ENCODE measurements at places on chromosomes 5 and 9.

GRCh38 chr9:118457171-118458000 lies 753.2 kb downstream of the TLR4 start:
- DNase-seq: no peak

GRCh38 chr9:89576404-89576839 lies 28.4 kb upstream of the GADD45G start:
- no peak for DNase-seq

DNA sequence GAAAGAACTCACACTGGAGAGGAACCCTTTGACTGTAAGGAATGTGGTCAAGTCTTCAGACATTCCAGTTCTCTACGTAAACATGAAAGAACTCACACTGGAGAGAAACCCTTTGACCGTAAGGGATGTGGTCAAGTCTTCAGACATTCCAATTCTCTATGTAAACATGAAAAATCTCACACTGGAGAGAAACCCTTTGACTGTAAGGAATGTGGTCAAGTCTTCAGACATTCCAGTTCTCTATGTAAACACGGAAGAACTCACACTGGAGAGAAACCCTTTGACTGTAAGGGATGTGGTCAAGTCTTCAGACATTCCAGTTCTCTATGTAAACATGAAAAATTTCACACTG lies 32.6 kb downstream of the MAPK9 start:
- no peak for DNase-seq

DNA sequence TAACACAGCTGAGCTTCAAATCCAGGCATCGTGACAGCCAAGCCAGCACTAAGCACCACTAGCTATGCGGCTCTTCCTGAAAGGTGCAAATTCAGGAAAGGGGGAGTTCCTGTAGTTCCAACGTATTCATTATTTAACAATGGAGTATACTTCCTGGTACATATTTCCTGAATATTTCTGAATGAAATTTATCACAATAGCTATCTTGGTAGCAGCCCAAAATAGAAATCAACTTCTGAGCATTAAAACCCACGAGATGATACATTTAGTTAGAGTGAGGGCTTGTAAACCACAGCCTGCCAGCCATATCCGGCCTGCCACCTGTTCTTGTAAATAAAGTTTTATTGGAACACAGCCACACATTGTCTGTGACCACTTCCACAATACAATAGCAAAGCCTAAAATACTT lies 109.7 kb upstream of the RETREG1 start:
- DNase-seq: no peak

GRCh38 chr5:4196744-4197143 lies 601.1 kb downstream of the IRX1 start:
- DNase-seq: no peak

DNA sequence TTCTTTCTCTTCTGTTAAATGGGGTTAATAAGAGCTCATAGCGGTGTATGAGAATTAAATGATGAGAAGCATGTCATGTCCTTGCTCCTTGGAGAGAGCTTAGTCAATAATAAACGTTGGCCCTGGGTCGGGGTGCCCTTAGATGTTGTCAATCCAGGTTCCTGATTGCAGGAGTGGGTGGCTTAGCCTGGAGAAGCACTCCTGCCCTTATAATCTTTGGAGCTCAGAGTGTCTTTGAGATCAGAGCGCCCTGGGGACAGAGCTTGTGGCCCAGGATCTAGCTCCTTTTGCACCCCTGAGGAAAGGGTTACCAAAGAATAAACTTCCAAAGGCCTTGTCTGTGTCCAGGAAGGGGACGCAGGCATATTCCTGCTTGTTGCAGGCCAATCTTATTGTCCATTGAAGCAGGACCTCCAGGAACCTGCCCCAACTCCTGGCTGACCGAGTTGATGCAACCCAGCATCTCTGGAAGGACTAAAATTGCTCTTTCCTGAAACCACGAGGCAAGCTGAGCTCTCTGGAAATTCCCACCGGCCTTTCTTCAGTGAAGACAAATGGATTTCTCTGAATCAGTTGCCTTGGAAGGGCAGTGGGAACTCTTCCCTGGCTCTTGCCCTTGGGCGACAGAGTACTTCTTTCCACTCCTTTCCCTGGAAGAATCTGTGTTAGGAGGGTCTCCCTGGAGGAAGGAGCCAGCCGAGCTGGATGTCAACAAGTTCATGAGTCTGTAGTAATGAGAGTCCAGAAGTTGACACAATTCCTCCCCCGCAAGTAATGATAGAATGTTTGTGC lies 6.4 kb upstream of the AMBP start:
- no peak for DNase-seq

DNA sequence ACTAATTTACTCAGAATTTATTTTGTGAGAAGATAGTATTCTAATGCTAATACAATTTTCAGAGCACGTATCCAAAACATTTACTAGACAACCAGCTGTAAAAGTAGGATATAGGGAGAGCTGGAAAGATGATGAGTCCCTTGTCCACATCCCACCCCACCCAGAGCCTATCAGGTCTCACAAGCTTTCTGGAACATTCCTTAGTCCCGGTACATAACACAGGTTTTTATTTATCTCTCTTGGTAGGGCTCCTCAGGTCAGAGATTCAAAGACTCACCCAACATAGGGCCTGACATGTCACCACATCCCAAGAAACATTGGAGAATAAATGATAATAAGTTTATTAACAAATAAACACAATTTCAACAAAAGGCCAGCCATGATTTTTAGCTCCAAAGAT lies 13.8 kb upstream of the RAD23B start:
- DNase-seq: no peak

GRCh38 chr5:134821841-134822240 lies 23.9 kb upstream of the C5orf24 start:
- no peak for DNase-seq

DNA sequence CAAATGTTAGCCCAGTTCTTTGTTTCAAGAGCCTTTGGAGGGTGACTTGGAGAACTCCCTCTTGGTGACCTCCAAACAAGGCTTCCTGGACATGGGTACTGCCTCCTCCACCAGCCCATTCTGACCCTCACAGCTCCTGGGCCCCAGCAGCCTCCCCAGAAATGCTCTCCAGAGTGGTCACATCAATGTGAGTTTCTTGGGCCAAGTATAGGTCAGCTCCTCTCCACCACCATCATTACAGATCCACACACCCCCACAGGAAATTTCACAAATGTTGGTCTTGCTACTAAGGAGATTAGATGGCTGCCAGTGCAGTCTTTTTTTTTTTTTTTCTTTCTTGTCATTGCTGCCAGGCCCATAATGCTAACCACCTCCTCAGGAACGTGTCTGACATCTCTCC lies 410.7 kb downstream of the DTWD2 start:
- no peak for DNase-seq

- no peak for DNase-seq
Observed at GRCh38 chr5:170360709-170361108, 28.5 kb downstream of the KCNMB1 start.

GRCh38 chr5:12951846-12952245 lies 992.6 kb downstream of the DNAH5 start:
- no peak for DNase-seq

DNA sequence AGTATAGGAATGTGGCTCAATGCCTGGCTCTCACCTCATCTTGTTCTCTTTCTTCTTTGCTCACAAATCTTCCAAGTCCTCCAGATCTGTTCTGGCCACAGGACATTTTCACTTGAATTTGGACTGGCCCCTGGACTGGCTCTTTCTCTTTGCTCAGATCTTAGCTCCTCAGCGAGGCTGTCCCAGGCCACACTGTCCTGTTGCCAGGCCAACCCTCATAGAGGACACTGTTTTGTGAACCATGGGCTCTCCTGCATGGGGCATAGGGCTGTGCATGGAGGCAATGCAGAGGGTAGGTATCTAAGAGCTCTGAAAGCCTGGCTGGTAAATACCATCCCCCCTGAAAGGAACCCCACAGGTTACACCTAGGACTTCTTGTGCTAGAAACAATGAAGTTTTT lies 13.5 kb upstream of the SLC28A3 start:
- no peak for DNase-seq

GRCh38 chr5:34657988-34658387 lies 1.9 kb downstream of the RAI14 start:
- no peak for DNase-seq

- DNase-seq: no peak
Observed at GRCh38 chr5:89606939-89607534, 724.1 kb upstream of the MEF2C start.

- DNase-seq: no peak
Observed at GRCh38 chr5:103003872-103004271, 116.1 kb downstream of the GIN1 start.

DNA sequence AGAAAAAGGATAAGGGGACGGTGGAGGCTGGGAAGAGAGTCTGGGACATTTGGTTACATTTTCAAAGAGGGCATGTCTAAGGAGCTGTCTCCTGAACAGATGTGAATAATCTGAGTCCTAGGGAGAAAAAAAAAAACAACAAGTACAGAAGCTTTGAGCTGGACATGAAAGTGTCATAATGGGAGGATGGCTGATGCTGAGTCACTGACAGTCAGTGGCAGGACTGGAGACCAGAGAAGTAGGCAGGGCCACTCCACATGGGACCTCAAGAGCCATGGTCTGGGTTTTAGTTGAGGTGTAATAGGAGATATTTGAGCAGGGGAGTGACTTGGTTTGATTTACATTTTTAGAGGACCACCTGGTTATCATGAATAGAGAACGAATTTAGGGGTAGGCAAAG lies 70.6 kb downstream of the DPYSL3 start:
- DNase-seq: no peak

DNA sequence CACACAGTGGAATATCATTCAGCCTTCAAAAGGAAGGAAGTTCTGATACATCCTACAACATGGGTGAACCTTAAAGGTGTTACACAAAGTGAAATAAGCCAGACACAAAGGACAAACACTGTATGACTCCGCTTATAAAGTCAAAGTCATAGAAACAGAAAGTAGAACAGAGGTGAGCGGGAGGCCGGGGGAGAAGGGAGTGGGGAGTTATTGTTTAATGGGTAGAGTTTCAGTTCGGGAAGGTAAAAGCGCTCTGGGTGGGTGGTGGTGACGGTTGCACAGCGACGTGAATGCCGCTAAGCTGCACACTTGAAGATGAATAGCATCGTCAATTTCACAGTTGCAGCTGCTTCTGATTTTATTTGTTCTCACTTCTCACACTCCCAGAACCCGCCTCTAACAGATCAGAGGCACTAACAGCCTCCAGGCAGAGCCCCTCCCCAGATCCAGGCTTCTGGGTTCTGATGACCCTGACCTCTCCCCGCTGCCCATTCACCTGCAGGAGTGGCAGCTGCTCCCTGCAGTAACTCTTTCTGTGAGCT lies 34.1 kb downstream of the BNIP1 start:
- no peak for DNase-seq

- no peak for DNase-seq
Observed at GRCh38 chr9:32741706-32742105, 41.6 kb upstream of the TMEM215 start.

GRCh38 chr9:105206821-105207699 lies 37.4 kb upstream of the SLC44A1 start:
- no peak for DNase-seq

DNA sequence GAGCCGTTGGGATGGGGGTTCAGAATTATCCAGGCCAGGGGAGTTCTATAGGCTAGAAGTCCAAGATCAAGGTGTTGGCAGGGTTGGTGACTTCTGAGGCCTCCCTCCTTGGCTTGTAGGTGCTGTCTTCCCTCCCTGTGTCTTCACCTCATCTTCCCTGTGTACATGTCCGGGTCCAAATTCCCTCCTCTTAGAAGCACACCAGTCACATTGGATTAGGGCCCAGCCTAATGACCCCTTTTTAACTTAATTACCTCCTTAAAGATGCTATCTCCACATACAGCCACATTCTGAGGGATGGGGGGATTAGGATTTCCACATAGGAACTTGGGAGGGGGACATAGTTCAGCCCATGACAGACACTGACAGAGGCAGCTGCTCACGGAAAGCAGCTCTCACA lies 12.1 kb downstream of the LRSAM1 start:
- DNase-seq: no peak

GRCh38 chr5:109823597-109823996 lies 133.9 kb downstream of the MAN2A1 start:
- no peak for DNase-seq

- DNase-seq: no peak
Observed at GRCh38 chr9:92984976-92985375, 37.7 kb downstream of the FGD3 start.

DNA sequence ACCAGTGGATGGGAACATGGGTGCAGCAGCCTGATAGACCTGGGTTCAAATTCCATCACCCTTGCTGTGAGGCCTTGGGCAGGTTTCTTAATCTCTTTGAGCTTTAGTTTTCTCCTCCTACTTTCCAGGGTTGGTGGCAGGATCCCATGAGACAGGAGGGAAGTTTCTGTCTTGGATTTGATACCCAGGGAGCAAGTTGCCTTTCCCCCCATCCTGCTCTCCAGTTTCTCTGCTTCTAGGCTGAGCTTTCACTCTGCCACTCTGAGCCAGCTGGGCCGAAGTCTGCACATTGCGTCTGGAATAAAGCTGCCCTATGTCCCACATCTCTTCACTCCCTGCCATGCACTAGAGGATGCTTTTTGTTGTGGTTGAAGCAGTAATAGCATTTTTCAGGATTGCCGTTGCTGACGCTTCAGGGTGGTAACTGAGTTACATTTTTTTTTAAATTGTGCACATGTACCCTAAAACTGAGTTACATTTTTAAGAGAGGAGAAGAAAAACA lies 40.5 kb upstream of the ANGPTL2 start:
- no peak for DNase-seq

- DNase-seq: no peak
Observed at GRCh38 chr9:70696694-70697335, 282.4 kb upstream of the KLF9 start.

GRCh38 chr5:113382731-113383130 lies 52.1 kb downstream of the TSSK1B start:
- no peak for DNase-seq

- no peak for DNase-seq
Observed at GRCh38 chr5:14765587-14765986, 101.1 kb downstream of the OTULIN start.

DNA sequence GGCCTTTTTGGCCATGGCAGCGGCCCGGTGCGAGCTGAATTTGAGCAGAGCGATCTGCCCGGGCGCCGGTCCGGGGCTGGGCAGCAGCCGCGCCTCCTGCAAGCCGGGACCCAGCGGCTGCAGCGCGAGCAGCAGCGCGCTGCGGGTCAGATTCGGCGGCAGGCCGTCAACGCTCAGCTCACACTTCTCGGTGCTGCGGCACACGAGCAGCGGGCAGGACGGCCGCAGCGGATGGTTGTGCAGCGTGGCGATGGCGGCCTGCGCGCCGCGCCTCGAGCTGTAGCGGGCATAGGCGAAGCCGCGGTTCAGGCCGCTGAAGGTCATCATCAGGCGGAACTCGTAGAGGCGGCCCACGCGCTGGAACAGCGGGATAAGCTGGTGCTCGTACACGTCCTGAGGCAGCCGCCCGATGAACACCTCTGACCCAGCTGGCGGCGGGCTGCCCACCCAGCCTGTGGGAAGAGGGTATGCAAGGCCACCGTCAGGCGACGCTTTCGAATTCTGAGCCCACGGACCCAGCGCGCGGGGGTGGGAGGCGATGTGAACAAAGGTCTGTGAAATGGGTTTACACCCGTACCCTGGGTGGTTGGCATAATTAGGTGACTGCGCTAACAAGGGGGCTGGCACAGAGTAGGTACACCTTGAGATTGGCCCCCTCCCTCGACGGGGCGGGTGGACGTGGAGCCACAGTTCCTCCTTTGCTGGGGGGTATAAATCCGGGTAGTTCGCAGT lies 755 bp downstream of the DND1 start:
- DNase-seq: no peak

- DNase-seq: no peak
Observed at GRCh38 chr9:74117731-74118130, 379.4 kb upstream of the RORB start.

All from stimulated activated CD8-positive, alpha-beta memory T cell treated with anti-CD3 and anti-CD28 coated beads, Interleukin-15, amount 100 ng/mL, for 4 hours (primary cell).